ENCODE measurements at places on chromosomes 7 and 10.
A peak's percentile ranks its signal among the peaks of the same experiment; 100 is the strongest.

GRCh38 chr10:5540080-5540479, 15.3 kb downstream of the CALML3 start:
- no peak for DNase-seq

DNA sequence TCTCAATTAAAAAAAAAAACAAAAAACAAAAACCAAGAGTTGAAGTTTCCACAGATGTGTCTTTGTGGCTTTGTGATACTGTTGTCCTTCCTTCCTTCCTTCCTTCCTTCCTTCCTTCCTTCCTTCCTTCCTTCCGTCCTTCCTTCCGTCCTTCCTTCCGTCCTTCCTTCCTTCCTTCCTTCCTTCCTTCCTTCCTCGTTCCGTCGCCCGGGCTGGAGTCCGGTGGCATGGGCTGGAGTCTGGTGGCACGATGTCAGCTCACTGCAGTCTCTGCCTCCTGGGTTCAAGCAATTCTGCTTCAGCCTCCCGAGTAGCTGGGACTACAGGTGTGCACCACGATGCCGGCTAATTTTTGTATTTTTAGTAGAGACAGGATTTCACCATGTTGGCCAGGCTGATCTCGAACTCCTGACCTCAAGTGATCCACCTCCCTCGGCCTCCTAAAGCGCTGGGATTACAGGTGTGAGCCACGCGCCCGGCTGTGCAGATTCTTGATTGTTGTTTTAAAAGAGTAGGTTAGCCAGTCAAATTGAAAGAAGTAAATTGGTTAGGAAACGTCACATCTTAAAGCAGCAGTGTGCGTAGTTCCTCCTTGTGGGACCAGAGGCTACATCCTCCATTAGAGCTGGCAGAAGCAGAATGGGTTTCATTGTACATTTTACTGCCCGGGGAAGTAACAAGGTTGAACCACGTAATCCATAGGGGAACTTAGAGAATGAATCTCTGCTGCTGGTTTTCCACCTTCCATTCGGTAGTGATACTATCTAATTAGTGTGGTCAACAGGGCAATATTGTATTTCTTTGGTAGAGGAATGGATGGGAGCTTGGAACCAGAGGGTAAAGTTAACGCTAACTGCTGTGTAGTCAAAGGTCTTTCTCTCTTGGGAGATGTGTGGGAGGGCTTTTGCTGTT, 20.6 kb downstream of the DNAJB6 start:
- no peak for DNase-seq

GRCh38 chr10:59631882-59632807, 77.5 kb downstream of the SLC16A9 start:
- DNase-seq = no peak

GRCh38 chr7:28688651-28689050, 269.5 kb downstream of the TRIL start:
- DNase-seq = no peak

DNA sequence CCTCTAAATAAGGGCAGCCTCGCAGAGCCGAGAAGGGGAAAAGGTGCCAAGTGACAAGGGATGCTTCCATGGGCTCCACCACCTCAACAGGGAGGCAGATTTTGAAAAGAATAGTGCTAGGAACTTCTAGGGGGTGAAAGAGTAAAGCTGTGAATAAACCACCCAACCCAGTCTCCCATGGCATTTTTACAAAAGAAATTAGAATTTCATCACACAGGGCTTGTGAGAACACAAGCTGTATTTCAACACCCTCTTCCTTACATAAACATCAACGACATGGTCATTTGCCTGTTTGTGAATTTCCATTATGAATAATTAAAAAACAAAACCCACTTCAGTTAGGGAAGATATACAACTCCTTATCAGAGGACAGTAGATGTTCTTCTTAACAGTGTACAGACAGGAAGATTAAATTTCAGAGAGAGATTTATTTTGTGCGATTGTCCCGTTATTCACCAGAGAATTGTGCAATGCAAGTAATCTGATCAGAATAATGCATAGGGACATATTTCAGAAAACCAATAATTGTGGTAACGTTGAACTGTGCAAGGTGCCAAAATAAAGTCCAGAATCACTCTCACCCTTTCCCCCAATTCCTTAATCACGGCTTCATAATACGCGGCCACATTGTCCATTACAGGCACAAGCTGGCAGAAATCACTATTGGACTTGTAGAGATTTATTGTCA, 207.8 kb upstream of the MGMT start:
- DNase-seq = no peak

- no peak for DNase-seq
Observed at GRCh38 chr10:35588836-35589235, 16.3 kb upstream of the GJD4 start.

DNA sequence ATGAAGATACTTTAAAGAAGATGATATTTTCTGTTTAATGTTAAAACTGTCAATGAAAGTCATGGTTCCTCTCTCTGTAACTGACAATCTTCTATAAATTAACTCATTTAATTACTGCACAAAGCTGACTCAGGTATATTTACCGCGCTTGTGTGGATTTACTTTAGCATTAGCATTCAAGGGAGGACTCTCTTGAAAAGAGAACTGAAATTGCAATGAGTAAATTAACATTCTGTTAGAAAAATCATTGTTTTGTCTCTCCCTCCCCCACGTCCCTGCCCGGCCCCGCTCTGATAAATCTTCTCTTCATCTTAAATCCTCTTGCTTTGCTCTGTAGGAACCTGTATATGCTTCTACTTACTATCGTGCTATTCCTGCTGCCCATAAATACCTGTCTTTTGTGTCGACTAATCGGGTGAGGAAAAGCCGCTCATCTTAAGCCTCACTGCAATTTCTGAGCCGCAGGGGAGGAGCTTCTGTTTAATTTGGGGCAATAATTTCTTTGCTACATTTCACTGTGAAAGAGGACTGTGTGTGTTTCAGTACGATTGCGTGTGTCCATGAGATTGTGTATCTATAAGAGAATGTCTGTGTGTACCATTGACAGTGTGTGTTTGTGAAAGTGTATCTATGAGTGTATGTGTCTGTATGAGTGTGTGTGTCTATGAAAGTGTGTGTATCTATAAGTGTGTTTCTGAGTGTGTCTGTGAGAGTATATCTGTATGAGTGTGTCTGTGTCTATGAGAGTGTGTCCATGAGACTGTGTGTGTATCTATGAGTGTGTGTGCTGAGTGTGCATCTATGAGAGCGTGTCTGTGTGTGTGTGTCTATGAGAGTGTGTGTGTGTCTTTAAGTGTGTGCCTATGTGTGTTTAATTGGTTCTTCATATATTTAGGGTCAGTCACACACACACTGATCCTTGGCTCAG, 46.5 kb upstream of the LYZL2 start:
- no peak for DNase-seq

GRCh38 chr10:35195361-35196306, 69.0 kb downstream of the CREM start:
- peak; percentile 17 for DNase-seq

- DNase-seq = no peak
Observed at GRCh38 chr7:129055294-129055816, 444 bp upstream of the TNPO3 start.

GRCh38 chr7:102908676-102909075, 4.1 kb upstream of the LRRC17 start:
- DNase-seq = no peak

DNA sequence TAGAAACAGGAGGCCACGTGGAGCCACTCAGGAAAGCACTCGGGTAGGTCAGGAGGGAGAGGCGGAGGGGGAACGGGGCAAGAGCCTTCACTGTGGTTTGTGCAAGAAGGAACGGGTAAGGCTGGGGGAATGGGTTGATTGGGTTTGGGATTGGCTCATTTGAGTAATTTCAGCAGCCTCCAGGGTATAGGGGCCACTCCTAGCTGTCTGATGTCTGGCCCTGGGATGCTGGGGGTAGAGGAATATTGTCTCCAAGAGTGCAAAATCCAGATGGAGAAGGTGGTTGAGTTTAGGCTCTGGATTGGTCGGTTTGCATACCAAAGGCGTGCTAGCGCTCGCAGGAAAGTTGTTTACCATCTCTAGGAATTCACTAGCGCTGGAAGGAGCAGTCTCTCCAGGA, 47.2 kb downstream of the MYL10 start:
- DNase-seq = no peak

GRCh38 chr10:85545874-85546273, 820.7 kb downstream of the GRID1 start:
- no peak for DNase-seq

DNA sequence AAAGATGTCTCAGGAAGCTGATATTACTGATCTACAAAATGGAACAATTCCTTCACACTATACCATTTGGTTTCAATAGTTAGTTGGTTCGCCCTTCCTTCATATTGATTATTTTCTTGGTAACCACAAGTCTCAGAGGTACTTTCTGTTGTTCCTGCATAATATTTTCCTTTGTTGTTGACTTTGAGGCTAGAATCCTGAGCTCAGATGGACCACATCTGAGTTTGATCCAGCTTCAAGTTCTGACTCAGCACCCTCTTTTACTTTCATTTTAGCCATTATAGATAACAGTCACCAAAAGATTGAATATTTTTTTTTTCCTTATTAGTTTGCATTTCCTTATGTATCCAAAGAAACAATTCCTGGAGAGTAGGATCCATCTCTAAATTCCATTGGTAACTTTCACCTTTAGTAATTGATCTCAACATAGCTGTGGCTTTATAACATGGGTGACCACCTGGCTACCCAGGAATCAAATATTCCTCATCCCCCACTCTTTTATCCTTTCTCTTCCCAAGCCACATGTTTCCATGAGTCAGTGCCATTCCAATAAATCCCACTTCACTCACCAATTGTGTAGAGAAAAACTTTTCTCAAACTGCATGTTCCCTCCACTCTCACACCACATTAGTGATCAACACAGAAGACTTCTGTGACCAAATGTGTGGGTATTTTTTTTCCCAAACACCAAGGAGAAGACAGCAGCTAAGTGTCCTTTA, 9.7 kb upstream of the ABCA13 start:
- no peak for DNase-seq

- DNase-seq = no peak
Observed at GRCh38 chr10:71285180-71285545, 33.9 kb upstream of the SLC29A3 start.

- no peak for DNase-seq
Observed at GRCh38 chr10:93921338-93921737, 27.6 kb downstream of the SLC35G1 start.

DNA sequence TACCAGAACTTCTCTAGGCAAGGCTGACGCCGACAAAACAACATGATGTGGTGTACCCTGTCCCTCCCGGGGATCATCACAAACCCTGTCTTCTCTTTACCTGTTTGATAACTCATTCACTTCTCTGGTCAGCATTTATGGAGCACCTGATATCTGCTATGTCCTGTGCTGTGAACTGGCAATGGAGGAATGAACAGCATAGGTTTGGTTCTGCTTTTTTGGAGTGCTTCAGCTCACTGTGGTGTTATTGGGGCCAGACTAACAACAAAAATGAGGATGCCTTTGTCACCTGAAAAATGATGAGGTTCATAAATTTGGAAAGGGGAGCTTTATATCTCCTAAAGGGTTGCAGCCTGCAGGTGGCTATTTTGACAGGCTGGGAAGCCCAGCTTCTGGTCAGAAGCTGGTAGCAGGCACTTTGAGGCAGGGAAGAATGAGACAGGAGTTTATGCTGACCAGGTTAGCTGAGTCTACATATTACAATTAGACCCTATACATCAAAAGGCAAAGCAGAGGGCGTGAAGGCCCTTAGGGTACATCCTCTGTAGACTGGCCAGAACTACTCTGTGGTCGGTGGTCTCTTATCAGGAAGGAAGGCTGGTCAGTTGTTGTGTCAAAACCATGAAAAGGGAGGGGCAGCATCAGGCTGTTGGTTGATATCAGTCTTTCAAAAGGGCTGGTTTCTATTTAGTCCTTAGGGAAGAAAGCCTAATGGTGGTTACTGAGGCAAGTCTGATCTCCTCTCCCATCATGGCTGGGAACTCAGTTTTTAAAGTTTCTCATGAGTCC, 42.3 kb downstream of the SH2D4B start:
- no peak for DNase-seq

- no peak for DNase-seq
Observed at GRCh38 chr10:88012641-88013040, 149.2 kb downstream of the PTEN start.

DNA sequence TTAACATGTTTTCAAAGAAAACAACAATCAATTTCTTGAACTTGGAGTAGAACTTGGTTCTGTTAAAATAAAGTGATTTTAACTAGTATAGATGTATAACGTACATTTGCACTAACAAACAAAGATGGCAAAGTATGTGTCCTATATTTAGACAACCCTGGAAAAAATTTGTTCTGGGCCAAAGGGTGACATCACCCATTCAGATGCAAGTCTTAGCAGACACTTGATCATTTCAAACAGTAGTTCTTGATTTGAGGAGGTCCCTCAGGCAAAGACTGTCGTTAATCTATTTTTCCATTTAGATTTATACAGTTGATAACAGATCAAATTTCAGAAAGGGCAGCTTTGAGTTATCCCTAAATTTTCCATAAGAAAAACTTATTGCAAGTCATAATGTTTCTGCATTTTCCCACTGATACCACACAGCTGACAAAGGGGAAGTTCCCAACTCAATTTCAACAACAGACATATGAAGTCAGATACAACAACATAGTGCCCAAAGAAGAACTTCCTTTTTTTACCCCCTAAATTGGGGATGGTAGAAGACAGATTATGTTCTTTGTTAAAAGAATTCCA, 5.2 kb downstream of the NMT2 start:
- DNase-seq = no peak

DNA sequence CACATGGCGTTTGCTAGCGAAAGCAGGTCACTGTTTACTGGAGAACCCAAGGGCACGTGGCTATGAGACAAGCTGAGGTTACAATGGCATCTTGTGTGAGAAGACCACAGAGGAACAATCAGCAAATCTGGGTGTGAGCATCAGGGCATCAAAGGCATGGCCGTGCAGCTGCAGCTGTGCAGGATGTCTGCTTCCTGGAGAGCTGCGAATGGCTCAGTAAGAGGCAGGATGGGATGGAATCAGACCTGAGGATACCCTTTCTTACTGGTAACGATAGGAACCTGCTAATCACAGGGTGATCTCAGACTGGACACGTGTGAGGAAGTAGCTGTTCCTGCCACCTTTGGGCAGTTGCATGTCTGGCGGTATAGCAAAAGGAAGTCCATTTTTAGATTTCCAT, 119.5 kb downstream of the RNF216 start:
- no peak for DNase-seq

GRCh38 chr7:100598425-100598824, 3.7 kb upstream of the PCOLCE start:
- DNase-seq = no peak

DNA sequence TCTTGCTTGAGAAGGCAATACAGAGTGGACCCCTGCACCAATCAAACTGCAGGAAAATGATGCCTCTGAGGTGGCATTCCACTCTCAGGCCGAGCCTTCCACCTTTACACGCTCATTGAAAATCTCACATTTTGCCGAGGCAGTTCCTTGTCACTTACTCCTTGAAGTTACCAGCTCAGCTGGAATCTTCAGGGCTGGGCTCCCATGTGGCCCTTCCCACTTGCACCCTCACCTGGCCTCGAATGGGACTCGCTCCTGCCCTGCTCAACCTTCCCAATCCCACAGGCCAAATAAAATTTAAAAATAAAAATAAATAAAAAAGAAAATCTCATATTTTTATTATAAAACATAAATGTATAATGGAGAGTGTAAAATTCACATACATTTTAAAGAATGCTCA, 790.7 kb upstream of the COBL start:
- no peak for DNase-seq

Measured in DMS79 (cell line).